ENCODE measurements at places on chromosomes 12 and 14. TPM values are rescaled to one million over a fixed set of nuclear protein-coding genes. Genes with fewer than 3 reads are reported as not detected.

Gene LRFN5
- 0.07 TPM for total RNA-seq

Gene C1R
- total RNA-seq: 1.7 TPM

Gene ARHGEF40
- 2.7 TPM for total RNA-seq

Gene CCDC175
- total RNA-seq: not detected

Gene DDIT3
- total RNA-seq: 6.3 TPM

Gene TOMM20L
- total RNA-seq: not detected

Gene ERBB3
- total RNA-seq: not detected

Gene NABP2
- total RNA-seq: 30.7 TPM

Gene TRIM9
- total RNA-seq: 0.43 TPM

Gene DAO
- not detected for total RNA-seq

Gene KIF26A
- 12.4 TPM for total RNA-seq

Gene DICER1
- total RNA-seq: 59.7 TPM

Gene LRRIQ1
- total RNA-seq: 0.72 TPM

Gene LRRC9
- not detected for total RNA-seq
